ENCODE measurements at places on chromosomes 2 and 18.

DNA sequence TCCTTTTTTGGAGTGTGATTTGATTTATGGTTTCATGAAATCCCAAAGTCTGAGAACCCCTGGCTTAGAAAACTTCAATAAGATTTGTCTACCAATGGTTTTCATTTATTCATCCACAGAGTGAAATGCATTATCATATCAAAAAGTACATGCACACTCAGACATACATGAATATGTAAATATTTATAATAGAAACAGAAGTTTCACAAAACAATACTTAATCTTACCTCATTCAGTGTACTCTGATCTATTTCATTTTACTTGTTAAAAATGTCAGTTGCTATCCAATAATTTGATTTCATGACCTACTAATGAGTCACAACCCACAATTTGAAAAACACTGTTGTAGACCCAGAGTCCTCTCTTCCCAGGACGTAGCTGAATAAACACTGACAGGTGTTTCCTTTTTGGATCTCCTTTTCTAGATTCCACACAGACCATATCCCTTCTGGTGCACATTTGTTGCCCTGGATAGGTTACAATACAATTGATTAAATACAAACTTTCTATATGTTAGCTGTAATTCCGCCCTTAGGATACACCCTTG lies 10.4 kb upstream of the CAVIN2 start:
- no peak for DNase-seq

- no peak for DNase-seq
Observed at GRCh38 chr2:222360146-222360545, 61.3 kb upstream of the PAX3 start.

DNA sequence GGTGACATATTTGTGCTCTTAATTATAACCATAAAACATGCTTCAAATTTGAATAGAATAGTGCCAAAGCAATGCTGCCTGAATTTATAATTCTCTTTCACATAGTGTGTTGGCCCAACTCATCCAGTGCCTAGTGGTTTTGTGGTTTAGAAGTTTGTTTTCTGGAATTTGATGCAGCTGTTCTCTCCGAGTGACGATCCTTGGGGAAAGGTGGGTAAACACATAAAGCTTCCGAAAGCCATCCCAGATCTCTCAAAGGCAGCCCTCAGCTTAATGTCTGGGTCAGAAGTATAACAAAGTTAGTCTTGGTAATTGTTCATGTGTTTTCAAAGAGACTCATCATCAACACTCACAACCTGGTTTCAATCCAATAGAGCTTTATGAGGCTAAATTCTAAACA lies 235.6 kb upstream of the CDH2 start:
- DNase-seq: no peak

GRCh38 chr18:22314001-22314400 lies 103.7 kb downstream of the CTAGE1 start:
- DNase-seq: no peak

GRCh38 chr2:38149531-38149930 lies 73.6 kb upstream of the CYP1B1 start:
- DNase-seq: no peak
